ENCODE measurements at places on chromosomes 12 and 14. TPM values are rescaled to one million over a fixed set of nuclear protein-coding genes. Genes with fewer than 3 reads are reported as not detected.

The CCDC38 gene
- total RNA-seq = 0.39 TPM

The ZC2HC1C gene
- total RNA-seq = 1.2 TPM

The RNF212B gene
- not detected for total RNA-seq

The TAS2R9 gene
- 0.32 TPM for total RNA-seq
